Brain microvascular endothelial cell (primary cell): ENCODE measurements at places on chromosomes 1 and 21.
A peak's percentile ranks its signal among the peaks of the same experiment; 100 is the strongest.

DNA sequence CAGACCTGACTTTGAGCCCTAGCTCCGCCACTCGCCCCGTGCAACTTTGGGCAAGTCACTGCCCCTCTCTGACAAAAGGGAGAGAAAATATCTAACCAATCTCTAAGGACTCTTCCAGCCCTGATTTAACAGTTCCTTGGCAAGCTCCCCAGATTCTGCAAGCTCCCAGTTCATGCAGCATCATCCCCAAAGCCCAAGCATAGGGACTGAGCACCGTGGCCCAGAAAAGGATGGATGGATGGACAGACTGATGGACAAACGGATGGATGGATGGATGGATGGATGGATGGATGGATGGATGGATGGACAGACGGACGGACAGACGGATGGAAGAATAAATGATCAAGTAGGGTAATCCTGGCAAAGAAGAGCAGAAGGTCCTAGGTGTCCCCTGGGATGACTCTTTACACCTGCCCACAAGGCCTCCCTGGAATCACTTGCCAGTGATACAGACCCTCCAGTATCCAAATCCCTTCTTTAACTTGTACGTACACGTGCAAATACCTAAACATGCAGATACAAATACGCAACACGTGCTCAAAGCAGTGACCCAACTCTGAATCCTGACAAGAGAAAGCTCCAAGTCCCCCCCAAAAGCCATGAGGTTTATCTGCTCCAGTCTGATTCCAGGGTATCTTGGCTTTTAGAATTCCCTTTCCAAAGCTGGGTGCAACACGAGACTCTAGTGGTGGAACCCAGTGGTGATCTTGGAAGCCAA is 16.0 kb downstream of the IFFO2 start:
- DNase-seq = no peak

DNA sequence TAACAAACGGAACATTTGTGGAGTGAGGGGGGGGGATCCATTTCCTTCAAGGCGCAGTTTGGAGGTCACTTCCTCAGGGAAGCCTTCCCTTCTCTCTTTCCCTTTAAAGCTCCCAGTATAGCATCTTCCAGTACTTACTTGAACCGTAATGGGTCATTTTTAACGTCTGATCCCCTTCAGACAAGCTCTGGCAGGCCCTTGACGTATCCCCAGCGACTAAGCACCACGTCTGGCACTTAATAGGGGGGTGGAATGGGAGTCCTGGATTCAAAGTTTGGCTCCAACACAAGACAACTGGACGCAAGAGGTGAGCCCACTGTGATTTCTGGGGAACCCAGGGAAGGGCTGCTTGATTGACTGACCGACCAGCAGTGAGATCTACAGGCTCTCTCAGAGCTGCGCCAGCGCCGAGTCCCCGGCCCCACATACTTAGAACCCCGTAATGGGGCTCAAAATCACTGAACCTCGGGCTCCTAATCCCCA is 441 bp downstream of the YARS1 start:
- DNase-seq = peak; percentile 22

DNA sequence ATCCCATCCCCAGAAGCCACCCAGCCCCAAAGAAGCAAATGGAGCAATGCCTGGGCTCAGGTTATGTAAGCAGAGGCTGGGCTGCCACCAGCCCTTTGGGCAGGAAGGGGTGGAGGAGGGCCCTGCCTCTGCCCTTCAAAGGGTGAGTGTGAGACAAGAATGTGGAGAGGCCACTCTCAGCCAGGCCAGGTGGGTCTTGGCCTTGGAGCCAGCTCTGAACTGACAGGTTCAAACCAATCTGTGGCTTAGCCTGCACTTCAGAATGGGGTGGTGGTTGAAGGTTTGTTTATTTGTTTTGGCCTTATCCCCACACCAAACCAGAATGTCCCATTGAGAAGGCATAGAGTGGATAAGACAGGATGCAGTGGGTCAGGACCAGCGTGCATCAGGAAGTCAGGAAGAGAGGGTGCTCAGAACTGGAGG is 29.8 kb downstream of the C1orf116 start:
- DNase-seq = no peak

GRCh38 chr1:60896701-60897363 is 185.5 kb upstream of the NFIA start:
- no peak for DNase-seq

GRCh38 chr1:209937996-209938959 is at the start of gene SYT14:
TSS of gene SYT14 (plus strand) at chr1:209938217. CDS start at chr1:209938265, 48 bp downstream.
- DNase-seq = peak; percentile 4

GRCh38 chr1:26538480-26539412 is 9.2 kb downstream of the RPS6KA1 start:
- DNase-seq = peak; percentile 40

DNA sequence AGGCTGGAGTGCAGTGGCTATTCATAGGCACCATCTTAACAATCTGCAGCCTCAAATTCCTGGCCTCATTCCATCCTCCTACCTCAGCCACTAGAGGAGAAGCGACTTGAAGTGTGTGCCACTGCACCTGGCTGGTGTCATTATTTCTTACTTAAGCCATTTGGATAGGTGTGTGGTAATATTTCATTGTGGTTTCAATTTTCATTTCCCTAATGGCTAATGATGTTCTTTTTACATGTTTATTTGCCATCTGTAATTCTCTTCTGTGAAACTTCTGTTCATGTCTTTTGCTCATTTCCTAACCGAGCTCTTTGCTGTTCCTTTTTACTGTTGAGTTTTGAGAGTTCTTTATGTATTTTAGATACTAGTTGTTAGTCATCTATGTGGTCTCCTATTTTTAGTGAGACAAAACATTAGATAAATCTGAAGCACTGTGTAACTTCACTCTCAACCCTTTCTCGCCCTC is 66.8 kb downstream of the SLC27A3 start:
- DNase-seq = peak; percentile 15

DNA sequence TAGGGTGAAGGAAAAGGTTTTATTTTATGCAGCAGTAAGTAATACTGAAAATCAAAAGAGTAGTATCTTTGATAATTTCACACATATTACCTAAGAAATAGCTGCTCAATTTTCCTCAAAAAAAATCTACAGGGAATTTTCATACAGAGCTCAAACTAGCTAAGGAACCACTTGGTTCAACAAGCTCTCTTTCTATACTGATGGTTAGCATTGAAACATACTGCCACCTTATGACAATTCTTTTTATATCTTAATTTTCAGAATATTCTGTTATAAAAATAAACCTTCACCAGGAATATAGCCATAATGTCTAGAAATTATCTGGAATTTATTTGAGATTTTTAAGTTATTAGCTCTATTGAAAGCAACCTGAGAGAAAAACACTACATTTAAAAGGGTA is 142.1 kb downstream of the DPYD start:
- DNase-seq = no peak

DNA sequence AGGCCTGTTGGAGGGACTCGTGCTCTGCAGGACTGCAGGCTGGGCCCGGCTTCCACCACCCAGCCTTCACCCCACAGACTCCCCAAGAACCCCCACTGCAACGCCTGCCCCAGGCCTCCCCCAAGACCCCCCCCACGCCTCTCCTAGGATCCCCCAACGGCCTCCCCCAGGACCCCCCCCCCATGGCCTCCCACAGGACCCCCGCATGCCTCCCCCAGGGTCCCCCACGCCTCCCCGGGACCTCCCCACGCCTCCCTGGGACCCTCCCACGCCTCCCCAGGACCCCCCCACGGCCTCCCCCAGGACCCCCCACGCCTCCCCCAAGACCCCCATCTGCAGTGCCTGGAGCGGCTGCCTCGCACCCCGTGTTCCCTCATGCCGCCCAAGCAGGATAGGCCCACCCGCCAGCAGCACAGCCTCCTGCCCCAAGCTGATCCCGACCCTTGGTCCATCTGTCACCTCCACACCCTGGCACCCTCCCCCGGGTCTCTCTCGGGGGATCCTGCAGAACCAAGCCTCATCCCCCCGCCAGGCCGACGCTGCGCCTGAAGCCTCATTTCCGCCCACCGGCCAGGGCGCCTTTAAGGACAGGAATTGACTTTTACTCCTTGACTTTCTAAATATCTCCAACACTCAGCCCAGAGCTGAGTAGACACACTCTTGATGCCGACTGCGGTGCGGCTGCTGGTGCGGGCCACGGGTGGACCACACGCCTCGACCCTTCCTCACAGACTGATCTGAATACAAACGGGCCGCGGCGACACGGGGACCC is 14.1 kb upstream of the RNF223 start:
- DNase-seq = no peak

DNA sequence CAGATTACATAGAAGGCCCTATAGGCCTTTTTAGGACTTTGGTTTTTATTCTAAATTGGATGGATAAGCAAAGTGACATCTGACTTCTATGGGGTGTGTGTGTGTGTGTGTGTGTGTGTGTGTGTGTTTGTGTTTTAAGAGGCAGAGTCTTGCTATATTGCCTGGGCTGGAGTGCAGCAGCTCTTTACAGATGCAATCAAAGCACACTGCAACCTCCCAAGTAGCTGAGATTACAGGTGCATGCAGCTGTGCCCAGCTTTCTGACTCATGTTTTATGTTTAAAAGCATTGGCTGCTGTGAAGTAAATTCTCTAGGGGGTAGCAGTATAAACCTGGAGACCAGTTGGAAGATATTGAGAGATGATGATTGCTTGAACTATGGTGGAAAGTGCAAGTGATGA is 12.4 kb upstream of the EVI5 start:
- no peak for DNase-seq

DNA sequence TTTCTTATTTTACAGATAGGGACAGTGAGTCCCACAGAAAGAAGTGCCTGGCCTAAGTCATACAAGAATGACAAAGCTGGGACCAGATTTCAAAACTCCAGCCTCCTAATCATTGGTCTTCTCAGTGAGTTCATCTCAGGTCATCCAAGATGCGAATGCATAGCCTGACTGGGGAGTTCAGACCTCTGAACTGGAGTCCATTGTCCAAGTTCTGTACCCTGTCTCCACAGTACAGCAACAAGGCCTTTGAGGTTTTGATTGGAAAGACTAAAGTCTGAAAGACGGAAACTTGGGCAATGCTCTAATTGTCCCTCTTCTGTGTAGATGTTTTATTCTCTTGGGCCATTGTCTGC is 62.0 kb downstream of the TNN start:
- DNase-seq = no peak

GRCh38 chr1:64962441-64962840 is 3.9 kb downstream of the JAK1 start:
- no peak for DNase-seq

GRCh38 chr1:150127868-150128267 is 21.8 kb upstream of the PLEKHO1 start:
- no peak for DNase-seq
